Retinal pigment epithelial cell (primary cell): ENCODE measurements at places on chromosomes 11 and 22.

- DNase-seq: no peak
Observed at GRCh38 chr11:129933891-129934290, 38.5 kb upstream of the NFRKB start.

DNA sequence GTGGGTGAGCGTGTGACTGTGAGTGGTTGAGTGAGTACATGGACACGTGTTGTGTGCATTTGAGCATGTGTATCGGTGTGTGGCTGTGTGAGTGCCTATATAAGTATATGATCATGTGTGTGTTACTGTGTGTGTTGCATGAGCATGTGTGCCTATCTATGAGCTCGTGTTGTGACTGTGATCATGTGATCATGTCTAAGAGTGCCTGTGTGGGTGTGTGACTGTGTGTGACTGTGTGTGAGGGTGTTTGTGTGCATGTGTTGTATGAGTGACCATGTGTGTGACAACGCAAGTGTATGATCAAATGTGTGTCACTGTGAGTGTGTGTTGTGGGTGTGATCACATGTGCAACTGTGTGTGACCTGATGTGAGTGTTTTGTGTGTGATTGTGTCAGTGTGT lies 88.8 kb downstream of the UBASH3B start:
- DNase-seq: no peak

GRCh38 chr11:61739966-61740365 lies 12.5 kb upstream of the MYRF start:
- DNase-seq: no peak

- DNase-seq: no peak
Observed at GRCh38 chr22:39317084-39317774, 2.2 kb downstream of the RPL3 start.

DNA sequence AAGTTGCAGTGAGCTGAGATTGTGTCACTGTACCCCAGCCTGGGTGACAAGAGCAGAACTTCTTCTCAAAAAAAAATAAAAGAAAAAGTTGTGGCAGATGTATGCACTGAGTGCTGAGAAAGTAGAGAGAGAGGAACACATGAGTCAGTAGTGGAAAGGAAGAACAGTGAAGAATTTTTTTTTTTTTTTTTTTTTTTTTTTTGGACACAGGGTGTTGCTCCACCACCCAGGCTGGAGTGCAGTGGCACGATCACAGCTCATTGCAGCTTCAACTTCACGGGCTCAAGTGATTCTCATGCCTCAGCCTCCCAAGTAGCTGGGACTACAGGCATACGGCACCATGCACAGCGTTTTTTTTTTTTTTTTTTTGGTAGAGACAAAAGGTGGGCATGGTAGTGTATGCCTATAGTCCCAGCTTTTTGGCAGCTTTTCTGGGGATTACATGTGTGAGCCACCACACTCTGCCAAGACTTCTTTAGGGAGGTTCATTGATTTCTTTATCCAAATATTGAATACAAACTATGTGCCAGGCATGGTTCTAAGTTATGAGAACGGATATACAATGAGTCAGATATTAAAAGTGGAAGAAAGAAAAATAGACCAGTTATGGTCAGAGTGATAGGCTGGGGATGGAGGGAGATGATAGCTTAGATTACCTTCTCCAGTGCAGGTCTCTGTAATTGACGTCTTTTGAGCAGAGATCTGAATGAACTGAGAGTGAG lies 62.0 kb downstream of the YAP1 start:
- no peak for DNase-seq

- DNase-seq: no peak
Observed at GRCh38 chr11:33529461-33529860, 171.2 kb downstream of the C11orf91 start.

- DNase-seq: no peak
Observed at GRCh38 chr22:31715147-31715778, 34.7 kb downstream of the PRR14L start.

- DNase-seq: no peak
Observed at GRCh38 chr22:42202048-42202447, 68.4 kb downstream of the TCF20 start.

GRCh38 chr11:62677156-62677555 lies 1.7 kb downstream of the UBXN1 start:
- no peak for DNase-seq

GRCh38 chr22:31616315-31616980 lies 45.6 kb downstream of the PISD start:
- no peak for DNase-seq

DNA sequence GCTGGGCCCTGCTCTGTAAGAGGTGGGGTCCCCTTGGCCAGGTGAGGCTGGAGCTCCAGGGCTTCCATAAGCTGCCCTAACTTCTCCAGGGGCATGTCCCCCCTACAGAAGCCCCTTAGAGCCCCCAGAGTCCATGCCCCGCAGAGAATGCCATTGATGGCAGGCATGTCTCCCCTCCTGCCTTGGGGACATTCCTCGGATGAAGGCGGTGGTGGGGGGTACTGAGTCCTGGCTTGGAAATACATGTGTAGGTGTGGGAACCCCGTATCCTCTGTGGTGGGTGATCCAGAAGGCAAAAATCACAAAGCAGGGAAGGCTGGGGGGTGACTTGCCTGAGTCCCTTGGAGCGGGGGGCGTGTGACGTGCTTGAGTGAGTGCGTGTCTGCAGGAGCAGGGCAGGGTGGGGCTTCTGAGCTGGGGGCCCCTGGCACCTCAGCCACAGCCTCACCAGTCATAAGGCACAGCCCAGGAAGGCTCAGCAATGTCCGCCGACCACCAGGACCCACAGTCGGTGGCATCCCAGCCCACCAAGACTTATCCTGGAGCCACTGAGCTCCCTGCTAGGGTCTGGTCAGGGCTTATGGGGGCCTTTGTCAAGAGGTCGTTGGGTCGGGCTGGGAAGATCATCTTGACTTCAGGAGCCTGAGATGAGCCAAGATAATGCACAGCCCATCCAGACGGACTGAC lies 69.8 kb upstream of the KCNQ1OT1 start:
- no peak for DNase-seq

- no peak for DNase-seq
Observed at GRCh38 chr11:118124929-118125535, 27.6 kb downstream of the SCN4B start.

DNA sequence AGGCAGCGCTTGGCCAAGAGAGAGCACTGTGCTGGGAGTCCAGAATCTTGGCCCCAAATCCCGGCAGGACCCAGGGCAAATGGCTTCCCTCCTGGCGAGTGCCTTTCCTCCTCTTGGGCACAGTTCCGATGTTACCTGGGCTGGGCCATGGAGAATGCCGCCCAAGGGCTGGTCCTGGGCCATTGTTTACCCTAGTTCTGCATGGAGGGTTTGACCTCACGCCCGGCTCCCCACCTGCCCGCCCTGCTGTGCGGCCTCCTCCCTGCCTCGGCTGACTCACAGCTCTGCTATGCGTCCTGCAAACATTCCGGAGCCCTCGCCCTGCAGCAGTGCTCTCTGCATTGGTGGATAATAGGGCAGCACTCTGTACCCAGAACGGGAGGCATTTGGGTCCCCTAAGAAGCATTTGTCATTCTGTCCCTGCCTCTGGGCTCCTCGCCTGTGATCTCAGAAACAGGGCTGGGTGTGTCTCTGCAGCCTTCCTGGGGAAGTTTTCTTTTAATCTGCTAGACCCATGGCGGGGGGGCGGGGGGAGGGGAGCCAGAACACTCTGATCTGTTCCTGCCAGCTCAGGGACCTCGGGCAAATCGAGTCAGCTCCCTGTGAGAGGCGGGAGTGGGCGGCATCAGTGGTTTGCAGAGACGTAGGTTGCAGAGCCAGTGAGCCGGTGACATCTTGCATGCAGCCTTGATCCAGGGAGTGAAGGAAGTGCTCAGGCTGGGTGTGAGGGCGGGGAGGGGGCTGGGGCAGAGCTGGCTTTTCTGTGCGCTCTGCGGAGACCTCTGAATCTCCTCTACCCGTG lies 32.9 kb upstream of the SMIM38 start:
- peak; percentile 77 for DNase-seq

DNA sequence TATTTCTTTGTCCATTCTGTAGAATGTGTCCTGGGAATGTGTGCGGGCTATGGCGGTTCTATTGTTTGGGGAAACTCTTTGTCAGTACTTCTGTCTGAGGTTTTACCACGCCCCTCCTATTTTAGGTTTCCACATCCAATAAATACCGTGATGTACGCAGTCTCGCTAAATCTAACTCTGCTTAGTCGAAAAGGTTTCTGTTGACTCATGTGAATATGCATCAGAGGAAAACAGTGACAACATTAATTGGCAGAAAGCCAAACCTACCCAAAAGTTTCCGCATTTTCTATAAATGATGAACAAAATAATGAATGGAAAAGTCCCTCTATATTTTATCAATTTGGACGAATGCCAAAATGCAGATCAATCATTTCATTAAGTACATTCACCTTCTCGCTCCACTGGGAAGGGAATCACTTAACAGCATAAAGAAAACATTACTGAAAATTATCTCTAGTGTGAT lies 143.4 kb downstream of the MAML2 start:
- DNase-seq: no peak

GRCh38 chr11:113193016-113193415 lies 121.4 kb upstream of the TTC12 start:
- no peak for DNase-seq

- no peak for DNase-seq
Observed at GRCh38 chr11:96036863-96037262, 113.0 kb upstream of the MTMR2 start.

DNA sequence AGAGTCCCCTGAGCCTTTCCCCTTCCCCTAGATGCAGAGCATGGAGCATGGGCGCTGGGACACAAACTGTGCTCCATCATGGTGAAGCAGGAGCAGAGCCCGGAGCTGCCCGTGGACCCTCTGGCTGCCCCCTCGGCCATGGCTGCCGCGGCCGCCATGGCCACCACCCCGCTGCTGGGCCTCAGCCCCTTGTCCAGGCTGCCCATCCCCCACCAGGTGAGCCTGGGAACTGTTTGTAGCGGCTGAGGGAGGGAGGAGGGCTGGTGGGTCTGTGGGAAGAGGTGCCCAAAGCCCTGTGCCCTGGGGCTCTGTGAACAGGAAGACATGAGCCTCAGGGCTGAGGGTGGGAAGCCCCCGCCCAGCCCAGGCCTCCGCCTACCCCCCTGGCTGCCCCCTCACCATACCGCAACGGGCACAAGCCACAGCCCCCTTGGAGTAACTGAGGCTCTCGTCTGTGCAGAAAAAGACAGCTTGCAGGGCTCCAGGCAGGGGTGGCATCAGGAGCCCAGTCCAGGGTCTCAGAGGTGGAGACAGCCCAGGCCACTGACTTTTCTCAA lies 30.4 kb downstream of the CREB3L1 start:
- DNase-seq: no peak
